GOT3 (cell line): ENCODE measurements at places on chromosomes 13 and 19.

DNA sequence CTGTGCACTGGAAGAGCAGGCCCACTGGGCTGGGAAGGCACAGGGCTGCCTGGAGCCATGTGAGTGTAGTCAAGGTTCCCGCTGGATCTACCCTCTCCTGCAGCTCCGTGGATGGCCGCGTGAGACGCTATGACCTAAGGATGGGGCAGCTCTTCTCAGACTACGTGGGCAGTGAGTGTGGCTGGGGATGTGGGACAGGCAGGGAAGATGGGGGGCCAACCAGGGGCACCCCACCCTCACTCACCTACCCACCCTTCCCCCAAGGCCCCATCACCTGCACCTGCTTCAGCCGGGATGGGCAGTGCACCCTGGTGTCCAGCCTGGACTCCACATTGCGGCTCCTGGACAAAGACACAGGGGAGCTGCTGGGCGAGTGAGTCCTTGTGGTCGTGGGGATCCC lies 6.1 kb downstream of the WDR83 start:
- no peak for DNase-seq

DNA sequence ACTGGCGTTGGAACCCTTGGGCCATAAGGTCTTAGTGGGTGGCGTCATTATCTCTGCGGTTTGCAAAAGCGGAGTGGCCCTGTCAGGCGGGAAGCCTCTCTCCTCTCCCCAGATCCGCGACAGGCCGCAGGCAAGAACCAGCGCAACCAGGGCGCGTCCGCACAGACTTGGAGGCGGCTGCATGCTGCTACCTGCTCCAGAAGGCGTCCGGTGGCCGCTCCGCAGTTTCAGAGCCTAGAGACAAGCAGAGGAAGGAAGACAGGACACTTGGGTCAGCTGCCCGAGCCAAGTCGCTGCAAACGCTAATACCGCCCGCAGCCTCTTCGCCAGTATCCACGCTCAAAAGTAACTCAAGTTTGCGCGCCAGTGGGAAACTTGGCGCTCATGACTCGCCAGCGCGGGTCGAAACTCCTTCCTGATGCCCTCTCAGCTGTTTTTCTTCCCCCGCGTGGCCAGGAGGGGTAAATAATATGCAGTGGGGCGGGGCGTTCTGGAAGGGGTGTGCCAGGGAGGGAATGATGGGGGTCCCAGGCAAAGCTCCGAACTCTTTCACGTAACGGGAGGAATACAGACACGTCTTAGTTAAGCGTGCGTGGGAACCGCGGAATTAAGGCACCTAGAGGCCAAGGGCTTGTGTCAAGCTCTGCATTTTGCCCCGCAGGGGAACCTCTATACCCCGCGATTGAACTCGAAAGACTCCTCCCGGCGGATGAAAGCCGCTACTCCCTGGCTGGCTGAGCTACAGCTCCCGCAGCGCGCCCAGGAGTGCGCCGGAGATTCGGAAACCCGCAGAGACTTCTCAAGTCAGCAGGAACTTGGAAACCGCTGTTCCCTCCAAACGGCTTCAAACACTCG lies at the start of gene EDNRB:
TSS of gene EDNRB (minus strand) at position 441 of the 855 bp plus-strand sequence. CDS start at position 183, 258 bp downstream.
- no peak for DNase-seq

- DNase-seq = no peak
Measured at GRCh38 chr13:46071590-46072249, 19.2 kb upstream of the ZC3H13 start.

DNA sequence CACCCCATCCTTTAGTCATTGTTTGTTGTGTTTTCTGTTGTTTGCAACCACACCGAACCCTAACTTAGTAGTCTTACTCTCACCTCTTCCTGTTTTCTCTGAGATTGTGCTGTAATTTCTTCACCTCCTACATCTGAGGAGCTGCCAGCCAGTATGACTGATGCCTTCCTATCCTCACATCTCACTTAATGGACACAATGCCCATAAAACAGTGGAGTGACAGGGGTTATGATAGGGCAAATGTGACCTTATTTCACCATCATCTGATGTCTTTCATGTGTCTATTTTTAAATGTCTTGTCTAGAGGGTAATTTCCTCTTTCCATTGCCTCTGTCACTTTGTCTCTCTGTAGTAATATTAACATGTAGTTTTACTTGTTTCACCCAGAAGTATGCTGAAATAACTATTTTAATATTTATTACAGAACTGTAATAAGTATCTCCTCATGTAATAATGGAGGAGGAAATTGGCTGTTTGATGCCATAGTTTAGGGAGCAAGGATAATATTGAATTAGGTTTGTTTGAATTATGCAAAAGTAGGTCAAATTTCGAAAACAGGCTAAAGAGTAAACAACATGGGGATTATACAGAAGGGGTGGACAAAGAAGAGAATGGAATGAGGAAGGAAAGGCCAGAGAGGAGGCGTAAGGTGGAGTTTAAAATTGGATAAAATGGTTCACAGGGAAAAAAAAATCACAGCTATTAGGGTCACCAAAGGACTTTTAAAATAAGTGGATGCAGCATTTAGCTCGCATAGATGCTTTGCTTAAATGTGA lies 103.5 kb upstream of the SPRY2 start:
- no peak for DNase-seq

DNA sequence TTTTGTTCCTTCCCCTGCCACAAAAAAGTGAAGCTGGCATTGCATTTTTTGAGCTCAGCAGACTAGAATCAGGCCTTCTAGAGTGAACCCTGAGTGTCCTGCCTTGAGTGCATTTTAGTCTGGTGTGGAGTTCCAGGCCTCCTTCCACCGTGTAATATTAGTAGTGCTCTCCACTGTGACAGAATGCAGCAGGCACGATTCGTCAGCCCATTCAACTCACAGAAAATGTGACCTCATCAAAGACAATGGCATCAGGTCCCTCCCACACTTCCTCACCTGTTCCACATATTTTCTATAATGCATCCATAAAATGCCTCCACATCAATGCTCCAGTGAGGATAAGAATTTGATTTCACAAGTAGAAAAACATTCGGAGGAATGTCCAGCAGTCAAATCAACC lies 227.6 kb downstream of the FGF9 start:
- DNase-seq = no peak

GRCh38 chr19:29810504-29810871 lies 1.3 kb upstream of the CCNE1 start:
- DNase-seq = no peak

- DNase-seq = no peak
Measured at GRCh38 chr19:38417544-38418506, 8.2 kb downstream of the RASGRP4 start.

DNA sequence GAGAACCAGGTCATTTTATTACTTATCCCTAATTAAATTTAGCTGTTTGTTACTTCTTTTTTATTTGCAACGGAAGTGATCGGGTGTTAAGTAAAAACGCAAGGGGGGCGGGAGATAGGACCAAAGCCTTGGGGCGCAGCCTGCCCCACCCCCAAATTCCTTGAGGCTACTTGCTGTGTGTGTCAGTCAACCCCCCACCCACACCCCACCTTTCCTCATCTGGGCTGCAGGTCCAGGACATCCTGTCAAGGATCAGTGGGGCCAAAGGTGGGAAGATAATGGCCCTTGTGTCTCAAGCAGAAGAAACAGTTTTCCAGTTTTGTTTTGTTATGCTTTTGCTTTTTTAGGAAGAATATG lies 1.2 kb upstream of the FOXO1 start:
- DNase-seq = no peak

DNA sequence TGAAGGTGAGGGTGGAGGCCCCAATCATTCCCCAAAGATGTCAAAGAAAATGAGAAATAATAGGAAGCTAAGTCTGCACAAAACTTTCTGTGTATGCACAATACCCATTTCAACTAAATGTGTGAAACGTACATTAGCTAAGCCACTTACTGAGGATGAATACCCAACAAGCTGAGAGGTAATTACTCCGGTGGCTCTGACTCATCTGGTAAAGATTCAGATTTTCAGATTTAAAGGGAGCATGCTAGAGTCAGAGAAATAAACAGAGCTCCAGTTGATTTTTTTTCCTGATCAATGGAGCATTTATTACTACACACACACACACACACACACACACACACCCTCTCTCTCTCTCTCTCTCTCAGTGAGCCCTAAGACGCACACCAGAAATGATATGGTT lies 194.8 kb upstream of the ARGLU1 start:
- no peak for DNase-seq

- no peak for DNase-seq
Measured at GRCh38 chr19:20662421-20663105, 1.2 kb upstream of the ZNF626 start.

DNA sequence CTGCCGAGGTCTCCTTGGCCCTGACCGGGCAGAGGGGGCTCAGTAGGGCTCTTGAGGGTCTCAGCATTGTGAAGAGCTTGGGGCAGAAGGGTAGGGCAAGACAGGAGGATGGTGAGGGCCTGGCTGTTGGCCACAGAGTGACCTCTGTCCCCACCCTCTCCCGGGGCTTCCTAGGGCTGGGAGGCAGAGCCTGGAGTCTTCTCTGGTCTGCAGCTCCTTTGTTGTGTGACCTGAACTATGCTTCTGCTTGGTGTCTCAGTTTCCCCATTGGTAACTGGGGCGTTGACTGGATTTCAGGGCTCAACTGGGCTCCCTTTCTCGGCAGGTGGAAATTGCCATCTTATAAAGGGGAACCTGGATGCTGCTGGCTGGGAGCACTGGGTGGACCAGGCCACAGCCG lies 30.1 kb upstream of the PEPD start:
- DNase-seq = no peak

DNA sequence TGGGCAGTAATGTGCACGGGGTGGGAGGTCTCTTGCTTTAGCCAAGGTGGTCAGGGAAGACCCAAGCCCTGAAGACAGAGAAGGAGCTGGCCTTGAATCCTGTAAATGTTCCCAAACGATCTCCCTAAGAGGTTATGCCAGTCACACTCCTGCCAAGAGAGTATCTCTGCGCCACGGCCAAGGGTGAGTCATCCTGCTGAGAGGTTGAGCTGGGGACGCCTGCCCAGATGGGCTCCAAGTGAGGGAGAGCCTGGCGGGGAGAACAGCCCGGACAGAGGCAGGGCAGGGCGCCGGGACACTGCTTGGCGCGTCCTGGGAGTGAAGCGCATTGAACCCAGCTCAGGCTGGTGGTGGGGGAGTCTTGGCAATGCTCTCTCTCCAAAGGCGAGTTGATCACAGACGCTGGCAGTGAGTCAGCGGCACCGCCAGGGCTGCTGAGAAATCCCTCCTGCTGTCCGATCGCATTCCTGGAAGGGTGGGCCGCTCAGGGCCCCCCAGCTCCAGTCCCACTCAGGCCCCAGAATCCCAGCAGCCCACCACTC lies 16.4 kb downstream of the SULT2B1 start:
- DNase-seq = peak; percentile 64

- no peak for DNase-seq
Measured at GRCh38 chr19:16094360-16095070, 17.2 kb upstream of the RAB8A start.

- DNase-seq = no peak
Measured at GRCh38 chr13:98962901-98963590, 14.8 kb downstream of the DOCK9 start.

GRCh38 chr13:42046448-42046847 lies 2.0 kb upstream of the DGKH start:
- DNase-seq = no peak

DNA sequence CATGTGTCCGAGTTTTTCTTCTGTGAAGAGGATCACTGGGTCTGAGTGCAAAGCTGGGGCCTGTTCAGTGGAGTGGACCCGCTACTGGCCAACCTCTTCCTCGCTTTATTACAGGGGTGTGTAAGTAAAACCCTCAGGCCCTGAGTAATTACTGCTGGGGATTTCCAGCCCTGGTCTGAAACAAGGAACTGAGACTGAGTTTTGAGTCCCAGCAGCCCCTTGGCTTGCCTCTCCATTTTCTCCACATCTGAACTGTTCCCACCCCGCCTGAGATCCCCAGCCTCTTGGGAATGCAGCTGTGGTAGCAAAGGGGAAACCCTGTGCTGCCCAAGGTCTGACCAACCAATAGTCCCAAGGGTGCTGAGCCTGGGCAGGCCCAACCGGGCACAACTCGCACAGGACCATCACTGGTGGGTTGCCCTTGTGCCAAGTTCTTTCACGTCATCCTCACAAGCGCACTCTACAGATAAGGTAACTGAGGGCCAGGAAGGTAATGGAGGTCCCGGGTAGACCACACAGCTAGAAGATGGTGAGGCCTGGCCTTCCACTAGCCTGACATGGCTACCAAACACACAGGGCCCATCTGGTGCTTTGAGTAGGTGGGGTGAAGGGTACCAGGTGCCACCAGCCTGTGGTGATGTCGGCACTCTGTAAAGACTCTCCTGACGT lies 13.7 kb upstream of the SLC35E1 start:
- DNase-seq = no peak

DNA sequence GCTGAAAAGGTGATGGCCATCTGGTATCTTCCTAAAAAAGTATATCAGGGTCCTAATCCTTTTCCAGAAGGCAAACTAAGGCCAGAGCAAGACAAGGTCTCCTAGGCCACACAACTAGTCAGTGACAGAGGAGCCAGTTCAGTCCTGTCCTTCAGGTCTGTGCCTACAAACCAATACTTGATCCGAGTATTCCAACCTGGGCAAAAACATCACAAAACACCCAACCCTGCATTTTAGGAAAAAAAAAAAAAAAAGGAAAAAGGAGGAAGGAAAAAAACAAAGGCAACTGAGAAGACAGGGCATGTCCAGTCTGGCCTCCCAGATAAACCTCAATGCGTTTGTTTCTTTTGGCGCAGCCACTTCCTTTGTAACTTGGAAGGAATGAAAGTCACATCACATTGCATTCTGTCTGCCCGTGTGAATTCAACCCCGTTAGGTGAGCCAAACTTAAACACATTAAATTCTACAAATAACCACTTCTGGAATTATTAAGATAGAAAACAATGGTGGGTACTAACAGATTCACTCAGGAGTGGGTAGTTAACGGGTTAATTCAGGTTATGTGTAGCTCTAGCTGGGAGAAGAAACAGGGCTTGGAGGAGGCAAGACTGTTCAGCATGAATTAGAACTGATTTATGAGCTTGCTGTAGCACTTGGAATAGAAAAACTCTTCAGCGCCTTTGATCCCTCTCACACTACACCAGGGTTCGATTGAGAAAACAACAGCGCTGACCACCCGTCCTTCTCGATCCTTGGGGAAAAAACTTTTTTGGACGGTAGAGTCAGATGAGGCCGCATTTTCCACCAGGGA lies 43.0 kb upstream of the HNRNPA1L2 start:
- no peak for DNase-seq

DNA sequence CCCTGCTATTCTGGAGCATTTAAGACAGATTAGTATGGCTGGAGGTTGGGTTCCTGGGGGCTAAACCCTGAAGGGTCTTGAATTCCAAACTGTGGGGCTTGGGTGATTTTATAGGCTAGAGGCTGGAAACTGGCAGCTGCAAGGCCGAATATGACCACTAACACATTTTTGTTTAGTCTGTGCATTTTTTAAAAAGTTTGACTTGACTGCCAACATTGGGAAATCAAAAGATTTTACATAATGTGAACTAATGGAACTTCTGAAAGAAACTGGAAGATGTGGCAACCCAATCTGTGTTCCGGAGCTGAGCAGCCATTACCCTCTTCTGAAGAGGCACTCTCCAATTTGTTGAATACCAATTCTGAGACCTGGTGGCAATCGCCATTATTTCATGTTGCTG lies 5.1 kb downstream of the ZNF784 start:
- no peak for DNase-seq

- no peak for DNase-seq
Measured at GRCh38 chr13:76597868-76598267, 288.3 kb downstream of the KCTD12 start.

- no peak for DNase-seq
Measured at GRCh38 chr13:88294368-88294767, 623.2 kb downstream of the SLITRK5 start.
